ENCODE measurements at places on chromosomes 16 and 17.
A peak's percentile ranks its signal among the peaks of the same experiment; 100 is the strongest.

DNA sequence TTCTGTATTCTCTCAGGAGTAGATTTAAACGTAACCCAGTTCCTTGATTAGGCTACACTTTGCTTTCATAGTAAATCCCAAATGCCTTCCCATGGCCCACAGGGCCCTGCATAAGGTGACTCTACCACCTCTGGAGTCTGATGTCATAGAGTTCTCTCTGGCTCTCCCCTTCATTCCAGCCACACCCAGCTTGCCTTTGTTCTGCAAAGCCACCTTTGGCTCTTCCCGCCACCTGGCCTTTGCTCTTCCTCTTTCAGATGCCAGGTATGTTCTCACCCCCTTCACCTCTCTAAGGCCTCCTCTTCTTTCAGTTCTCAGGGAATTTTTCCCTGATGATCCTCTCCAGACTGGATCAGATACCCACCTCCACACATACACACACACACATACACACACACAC lies 141.3 kb upstream of the HSBP1 start:
- DNase-seq, result no peak

GRCh38 chr16:15556130-15556529 lies 86.8 kb downstream of the MARF1 start:
- DNase-seq, result no peak

GRCh38 chr16:56990407-56991286 lies 1.3 kb downstream of the NLRC5 start:
- no peak for DNase-seq

DNA sequence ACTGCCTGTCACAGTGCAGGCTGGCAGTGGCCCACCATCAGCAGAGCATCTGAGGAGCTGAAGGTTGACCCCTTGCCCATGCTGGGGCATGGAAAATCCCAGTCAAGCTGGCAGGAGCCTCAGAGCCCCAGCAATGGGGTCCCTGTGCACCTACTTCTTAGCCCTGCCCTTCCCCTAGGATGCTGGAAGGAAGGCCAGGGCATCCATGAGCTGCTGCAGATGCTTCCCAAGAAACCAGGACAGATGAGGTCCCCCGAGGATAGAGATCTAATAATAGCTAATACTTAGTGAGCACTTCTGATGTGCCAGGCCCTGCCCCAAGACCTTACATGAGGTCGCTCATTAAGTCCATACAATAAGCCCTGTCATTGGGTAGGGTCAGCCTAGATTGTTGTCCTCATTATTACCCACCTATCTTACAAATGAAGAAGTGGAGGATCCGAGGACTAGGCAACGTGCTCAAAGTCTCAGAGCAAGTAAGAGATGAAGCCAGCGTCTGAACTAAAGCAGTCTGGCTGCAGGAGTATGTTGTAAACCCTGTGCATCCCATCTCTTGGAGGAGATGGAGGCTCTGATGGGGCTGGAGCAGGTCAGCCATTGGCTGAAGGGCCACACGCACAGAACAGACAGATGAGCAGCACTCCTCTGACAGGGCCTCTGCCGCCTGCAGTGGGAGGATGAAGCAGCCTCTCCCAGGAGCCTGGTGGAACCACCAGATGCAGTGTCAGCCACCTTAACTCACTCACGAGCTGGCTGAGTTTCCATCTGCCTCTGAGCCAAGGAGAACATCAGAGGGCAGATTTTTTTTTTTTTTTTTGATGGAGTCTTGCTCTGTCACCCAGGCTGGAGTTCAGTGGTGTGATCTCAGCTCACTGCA lies 175.4 kb downstream of the WSCD1 start:
- DNase-seq, result no peak

DNA sequence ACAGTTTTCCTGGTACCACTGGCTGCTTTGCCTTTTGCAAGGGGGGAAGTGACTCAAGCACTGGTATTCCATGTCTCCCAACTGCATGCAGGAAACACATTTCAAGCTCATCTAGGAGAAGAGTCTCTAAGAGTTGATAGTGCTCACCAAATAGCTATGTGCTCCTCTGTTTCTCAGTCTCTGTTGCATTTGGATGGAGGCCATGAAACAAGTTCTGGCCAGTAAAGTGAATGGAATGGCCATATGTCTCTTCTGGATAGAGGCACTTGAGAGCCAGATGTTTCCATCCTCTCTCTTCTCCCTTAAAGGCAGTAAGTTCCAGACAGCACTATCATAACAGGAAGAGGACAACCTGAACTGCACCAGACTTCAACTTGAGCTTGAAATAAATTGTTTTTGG lies 60.6 kb downstream of the C16orf82 start:
- peak; percentile 43 for DNase-seq

DNA sequence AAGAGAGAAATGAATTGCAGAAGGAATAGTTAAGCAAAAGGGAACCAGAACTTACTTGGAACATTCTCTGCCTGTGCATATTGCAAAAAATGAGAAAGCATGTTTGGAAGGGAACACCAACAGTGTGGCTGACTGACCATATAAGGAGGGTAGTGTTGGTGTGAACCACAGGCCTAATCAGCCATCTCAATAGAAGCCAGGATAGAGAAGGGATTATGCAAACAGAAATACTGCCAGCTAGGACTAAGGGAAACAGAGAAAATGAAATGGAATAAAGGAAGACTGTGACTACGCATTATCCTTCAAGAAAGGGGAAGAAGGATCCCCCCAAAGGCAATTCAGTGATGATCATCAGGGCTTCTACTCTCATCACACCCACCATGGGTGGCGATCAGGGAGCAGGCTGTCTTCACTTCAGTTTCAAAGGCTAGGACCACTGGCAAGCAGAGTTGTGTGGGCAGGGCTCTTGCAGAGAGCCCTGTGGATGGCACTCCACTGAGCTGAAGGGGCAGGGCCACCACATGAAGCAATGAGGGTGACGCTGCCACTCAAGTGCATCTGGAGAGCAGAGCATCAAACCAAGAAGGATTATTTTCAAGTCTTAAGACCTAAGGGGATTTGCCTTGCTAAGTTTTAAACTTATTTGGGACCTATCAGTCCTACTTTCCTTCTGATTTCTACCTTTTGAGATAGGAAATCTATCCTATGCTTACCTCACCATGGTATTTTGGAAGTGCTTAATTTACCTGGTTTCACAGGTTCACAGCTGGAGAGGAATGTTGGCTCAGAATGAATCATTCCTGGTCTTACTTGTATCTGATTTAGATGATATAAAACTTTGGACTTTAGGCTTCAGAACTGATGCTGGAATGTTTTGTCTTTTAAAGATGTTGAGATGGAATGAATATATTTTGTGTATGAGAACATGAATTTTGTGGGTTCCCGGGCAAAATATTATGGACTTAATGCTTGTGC lies 140.5 kb downstream of the SSH2 start:
- no peak for DNase-seq

DNA sequence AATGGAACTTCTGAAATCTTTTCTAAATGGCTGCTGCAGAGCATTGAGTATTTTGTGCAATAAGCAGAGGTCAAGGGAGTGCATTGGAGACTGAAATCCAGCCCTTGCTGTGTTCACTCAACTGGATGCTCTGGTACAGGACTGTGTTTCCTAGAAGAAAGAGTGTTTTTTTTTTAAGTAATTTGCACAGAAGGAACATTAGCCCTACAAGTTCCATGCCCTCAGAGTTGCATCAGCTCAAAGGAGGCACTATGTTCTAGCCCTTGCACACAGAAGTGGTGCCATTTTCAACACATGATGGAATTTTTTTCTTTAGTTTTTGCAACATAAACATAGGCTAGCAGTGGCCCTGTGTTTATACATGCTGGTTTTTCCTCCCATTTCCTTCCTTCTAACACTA lies 144.1 kb upstream of the HLF start:
- DNase-seq, result no peak

DNA sequence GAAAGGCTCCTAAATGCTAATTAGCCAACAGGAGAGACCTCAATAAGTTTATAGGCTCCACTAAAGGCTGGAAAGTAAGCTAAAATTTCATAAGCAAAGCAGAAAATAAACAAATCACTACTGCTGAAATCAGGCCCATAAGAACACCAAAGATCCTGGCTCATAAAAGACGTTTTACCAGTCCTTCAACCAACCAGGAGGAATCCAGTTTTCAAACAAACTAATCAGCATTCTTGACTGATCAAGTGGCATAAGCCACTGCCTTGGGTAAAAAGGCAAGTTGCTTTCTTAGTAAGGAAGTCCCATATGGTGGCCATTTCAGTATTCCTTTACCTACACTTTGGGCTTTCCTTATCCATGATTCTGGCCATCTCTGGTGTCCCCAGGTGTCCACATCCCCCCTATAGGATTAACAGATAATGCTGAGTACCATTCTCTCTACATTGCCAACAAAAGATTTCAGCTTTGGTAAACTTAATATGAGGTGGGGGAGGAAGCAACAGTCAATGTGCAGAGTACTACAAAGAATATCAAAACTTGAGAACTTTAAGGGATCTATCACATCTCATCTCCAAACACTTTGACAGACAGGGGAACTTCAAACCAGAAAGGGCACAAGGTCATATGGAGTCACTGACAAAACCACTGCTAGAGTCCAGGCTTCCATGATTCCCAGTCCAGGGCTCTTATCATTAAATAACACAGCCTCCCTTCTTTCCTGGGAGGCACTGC lies 1.3 kb downstream of the TOM1L2 start:
- DNase-seq, result no peak

- peak; percentile 71 for DNase-seq
Observed at GRCh38 chr17:42325026-42325425, 36.7 kb downstream of the STAT5A start.

- no peak for DNase-seq
Observed at GRCh38 chr16:85970738-85971137, 71.8 kb downstream of the IRF8 start.

DNA sequence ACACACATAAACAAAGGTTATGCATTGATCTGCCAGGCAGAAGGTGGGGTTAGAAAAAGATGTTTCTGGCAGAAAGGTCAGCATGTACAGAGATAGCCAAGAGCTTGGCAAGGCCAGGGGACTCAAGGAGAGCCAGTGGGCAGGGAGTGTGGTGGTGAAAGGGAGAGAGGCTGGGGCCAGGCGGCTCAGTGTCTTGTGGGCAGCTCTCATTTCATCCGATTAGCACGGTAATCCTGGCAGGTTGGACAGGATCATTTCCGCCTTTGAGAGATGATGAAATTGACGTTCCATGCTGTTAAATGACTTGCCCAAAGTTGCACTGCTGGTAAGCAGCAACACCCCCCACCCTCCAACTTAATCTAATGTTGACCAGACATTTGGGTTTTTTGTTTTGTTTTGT lies 3.6 kb downstream of the CHD9 start:
- DNase-seq, result no peak

GRCh38 chr16:15434079-15434424 lies 336 bp upstream of the BMERB1 start:
- no peak for DNase-seq

- no peak for DNase-seq
Observed at GRCh38 chr17:62715882-62716390, 88.5 kb downstream of the MRC2 start.

- no peak for DNase-seq
Observed at GRCh38 chr17:47712330-47713023, 18.5 kb downstream of the TBKBP1 start.

DNA sequence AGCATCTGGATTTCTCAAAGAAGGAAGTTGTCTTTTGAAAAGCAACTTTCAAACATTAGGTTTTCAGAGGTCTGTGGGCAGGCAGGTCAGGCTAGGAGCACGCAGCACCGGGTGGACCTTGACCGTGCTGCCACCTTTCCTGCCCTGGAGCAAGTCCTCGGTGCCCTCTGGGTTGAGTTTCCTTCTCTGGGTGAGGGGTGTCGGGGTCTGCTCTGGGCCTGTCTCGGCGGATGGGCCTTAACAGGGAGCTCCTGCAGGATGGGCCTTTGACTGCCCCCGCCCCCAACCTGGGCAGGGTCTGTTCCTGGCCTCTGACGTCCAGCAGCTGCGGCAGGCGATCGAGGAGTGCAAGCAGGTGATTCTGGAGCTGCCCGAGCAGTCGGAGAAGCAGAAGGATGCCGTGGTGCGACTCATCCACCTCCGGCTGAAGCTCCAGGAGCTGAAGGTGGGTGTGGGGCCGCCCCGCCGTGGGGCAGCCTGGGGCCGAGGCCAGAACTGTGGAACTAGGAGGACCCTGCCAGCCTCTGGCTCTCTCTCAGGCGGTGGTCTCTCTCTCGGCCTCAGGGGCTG lies 8.7 kb downstream of the DEF8 start:
- no peak for DNase-seq

DNA sequence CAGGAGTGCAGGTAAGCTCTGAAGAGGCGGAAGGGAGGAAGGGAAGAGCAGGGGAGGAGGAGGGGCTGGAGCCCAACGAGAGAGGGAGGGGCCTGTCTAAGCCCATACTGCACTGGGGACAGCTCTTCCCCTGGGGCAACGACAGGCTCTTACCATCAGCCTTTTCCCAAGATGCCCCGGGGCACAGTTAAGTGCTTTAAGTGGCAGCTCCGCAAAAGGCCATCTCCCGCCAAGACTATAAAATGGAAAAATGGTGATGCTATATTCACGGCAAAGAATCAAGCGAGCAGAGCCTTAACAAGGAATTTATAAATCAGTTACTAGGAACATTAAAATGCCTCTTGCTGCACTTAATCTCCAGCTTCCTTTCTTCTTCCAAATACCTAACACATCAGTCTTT lies 110.2 kb upstream of the NLRP1 start:
- no peak for DNase-seq

DNA sequence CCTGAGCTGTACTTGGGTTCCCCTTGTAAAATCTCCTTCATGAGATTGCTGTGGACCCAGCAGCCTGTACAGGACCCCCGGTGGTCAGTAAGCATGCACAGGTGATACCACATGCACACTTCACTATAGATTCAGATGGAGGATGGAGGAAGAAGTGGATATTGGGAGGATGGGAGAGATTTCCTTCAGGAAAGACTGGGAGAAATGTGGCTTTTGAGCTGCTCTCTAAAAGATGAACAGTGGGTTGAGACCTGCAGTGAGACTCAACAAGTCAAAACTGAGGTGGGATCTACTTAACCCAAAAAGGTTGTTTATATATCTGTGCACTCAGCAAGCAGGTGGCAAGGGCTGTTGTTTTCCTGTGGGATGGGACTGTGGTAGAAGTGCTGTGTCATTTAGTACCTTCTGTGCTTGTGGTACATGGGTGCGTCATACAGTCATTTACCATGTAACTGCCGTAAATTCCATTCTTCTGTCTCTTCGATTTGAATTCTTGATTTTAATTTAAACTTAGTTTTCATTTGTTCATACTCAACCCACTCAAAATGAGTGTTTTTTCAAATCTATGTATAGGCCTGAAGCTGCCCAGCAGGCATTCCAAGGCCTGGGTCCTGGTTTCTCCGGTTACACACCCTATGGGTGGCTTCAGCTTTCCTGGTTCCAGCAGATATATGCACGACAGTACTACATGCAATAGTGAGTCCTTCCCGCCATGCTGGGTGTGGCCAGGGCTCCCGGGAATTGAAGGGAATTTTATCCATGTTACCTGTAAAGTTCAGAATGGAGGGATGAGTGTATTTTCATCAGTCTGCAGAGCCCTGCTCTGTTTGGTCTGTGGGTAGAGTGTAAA lies 6.9 kb downstream of the HERPUD1 start:
- DNase-seq, result no peak
